ENCODE measurements at places on chromosomes 2 and 18. TPM values are rescaled to one million over a fixed set of nuclear protein-coding genes. Genes with fewer than 3 reads are reported as not detected.

TSGA10 gene
- total RNA-seq: 9.8 TPM

GRCh38 chr18:58143386-58143785 lies 99.4 kb downstream of the NEDD4L start:
- H3K4me1 ChIP-seq: no peaks in the 10 kb centered on the region
- ATAC-seq: no peak
- peaks cover 16% of the 10 kb centered on the region for H3K27me3 ChIP-seq
- H3K4me3 ChIP-seq: no peak overlapping the region
- no peaks in the 10 kb centered on the region for H3K36me3 ChIP-seq

DNA sequence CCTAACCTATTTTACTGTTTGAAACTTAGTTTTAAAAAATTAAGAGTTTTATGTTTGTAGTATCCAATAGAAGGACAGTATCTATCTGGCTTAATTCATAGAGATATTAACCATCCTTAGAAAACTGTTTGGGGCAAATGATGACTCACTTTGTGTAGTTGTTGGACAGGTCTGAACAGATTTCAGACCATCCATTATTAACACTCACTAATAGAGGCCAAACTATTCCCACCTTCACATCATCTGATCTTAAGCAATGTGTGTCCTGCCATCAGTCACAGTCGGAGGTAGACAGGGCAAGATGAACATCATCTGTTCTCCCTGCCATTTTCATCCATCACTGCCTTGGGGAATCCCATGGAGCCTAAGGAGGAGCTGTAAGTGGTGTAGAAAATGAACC lies 164.6 kb upstream of the DCC start:
- H3K4me1 ChIP-seq: no peaks in the 10 kb centered on the region
- ATAC-seq: no peak
- H3K27ac ChIP-seq: no peak overlapping the region
- H3K27me3 ChIP-seq: no peaks in the 10 kb centered on the region

DNA sequence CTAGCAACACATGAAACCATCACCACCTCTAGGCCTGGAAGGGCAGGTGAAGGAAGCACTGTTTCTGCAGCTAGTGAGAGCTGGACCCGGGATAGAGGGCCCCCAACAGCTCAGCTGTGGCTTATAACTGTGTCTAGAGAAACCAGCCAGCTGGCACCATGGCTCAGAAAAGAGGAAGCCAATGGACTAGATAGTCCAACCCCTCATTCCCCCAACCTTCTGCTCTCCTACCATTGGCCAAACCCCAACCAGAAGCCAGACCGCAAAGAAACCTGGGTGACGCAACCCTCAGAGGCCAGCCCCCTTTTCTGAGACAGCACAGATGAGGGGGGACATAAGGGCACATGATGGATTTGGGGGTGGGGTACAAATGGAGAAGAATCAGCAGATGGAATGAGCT lies 24.3 kb downstream of the SMYD1 start:
- H3K27me3 ChIP-seq: peaks cover 1% of the 10 kb centered on the region
- H3K36me3 ChIP-seq: no peaks in the 10 kb centered on the region
- no peak overlapping the region for H3K4me3 ChIP-seq
- peaks cover 7% of the 10 kb centered on the region for H3K4me1 ChIP-seq
- ATAC-seq: no peak
- no peak overlapping the region for H3K27ac ChIP-seq

DNA sequence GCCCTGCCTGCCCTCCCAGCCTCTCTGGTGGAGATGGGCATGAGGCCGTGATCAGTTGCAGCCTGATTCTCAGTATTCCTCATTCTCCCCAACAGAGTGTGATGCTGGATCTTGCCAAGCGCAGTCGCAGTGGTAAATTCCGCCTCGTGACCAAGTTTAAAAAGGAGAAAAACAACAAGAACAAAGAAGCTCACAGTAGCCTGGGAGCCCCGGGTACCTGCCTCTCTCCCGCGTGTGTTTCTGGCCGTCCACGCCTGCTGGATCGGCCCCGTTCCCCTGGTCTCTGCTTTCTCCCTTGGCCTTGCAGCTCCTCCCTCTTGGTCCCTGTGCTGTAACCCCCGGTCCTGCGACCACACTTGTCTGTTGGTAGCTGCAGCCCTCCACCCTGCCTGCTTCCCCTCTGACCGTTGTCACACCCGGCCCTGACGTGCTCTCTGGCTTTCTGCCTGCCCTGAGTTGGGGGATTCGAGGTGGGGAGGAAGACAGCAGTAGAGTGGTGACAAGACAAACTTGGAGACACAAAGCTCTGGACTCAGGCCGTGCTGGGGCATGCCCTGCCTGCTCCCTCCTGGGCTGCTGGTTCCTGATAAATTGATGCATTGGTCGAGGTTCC lies 99.5 kb downstream of the USP40 start:
- peak overlapping the region; percentile 56 for H3K27ac ChIP-seq
- H3K4me1 ChIP-seq: no peaks in the 10 kb centered on the region
- H3K4me3 ChIP-seq: no peak overlapping the region
- peaks cover 91% of the 10 kb centered on the region for H3K36me3 ChIP-seq
- H3K27me3 ChIP-seq: no peaks in the 10 kb centered on the region
- ATAC-seq: no peak

DNA sequence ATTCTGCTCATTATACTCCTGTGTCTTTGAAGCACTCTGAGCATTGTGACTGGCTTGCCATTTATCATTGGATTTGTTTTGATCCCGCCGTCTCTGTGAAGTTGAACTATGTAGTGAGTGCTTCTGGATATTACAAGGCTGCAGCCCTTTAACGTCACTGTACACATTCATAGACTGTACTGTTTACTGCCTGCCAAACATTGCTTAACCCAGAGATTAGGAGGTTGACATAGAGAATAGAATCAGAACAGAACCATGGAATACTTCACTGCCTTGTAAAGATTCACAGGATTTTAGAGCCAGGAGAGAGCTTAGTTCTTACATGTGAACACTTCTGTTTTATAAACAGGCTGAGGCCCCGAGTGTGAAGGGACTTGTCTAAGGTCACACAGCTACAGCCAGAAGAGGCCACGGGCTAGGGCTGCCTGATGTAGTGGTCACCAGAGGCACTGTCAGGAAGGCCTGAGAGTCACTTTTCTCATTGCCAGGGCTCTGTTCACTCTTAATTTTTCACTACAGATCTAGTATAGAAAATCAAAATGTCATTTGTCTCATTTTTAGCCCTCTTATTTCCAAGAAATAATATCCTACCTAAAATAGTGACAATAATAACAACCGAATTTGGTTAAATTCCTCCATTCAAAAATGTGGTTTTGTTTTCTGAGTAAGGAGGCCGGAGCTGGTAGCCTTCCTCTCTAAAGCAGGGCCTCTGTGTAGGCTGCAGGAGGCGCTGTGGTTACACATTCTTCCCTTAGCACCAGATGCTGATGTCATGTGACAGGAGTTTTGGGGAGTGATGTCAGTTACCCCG lies 87.9 kb downstream of the UGGT1 start:
- peaks cover 6% of the 10 kb centered on the region for H3K4me1 ChIP-seq
- no peak overlapping the region for H3K4me3 ChIP-seq
- H3K36me3 ChIP-seq: peaks cover 100% of the 10 kb centered on the region
- peak; percentile 90 for ATAC-seq
- peak overlapping the region; percentile 20 for H3K27ac ChIP-seq
